Motor neuron (in vitro differentiated cells): ENCODE measurements at places on chromosomes 5 and 9. TPM values are rescaled to one million over a fixed set of nuclear protein-coding genes. Genes with fewer than 3 reads are reported as not detected.

DNA sequence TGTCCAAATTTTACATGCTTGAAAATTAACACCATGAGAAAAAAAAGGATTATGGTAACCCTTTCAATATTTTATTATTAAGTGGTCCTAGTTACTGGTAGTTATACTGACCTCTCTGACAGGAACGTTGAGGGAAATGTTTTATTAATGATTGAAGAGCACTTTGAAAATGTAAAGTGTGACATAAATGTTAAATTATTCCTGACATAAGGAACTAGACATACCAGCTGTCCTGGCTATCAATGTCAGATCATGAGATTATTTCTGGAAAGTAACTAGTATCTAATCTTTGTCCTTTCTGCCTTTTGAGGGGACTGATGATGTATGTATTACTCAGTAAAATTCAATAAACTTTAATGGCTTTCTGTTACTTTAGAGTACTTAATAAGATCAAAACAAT lies 1538.5 kb upstream of the CDH6 start:
- ATAC-seq: peak; percentile 29

- ATAC-seq: no peak
These were observed 9.0 kb upstream of the WNK2 start for GRCh38 chr9:93174976-93175375.

Gene ADAMTS16
- total RNA-seq: 0.65 and 0.75 TPM in 2 replicates

Gene PCDHB6
- total RNA-seq: 2.7 and 3.2 TPM in 2 replicates

GRCh38 chr9:133855802-133856521 lies 117.8 kb upstream of the SARDH start:
- no peak for ATAC-seq

GRCh38 chr5:136021016-136021405 lies 7.8 kb upstream of the TGFBI start:
- ATAC-seq: no peak

- no peak for ATAC-seq
These were observed 316.2 kb upstream of the HAPLN1 start for GRCh38 chr5:84036842-84037241.

Gene CEL
- total RNA-seq: 0.31 and 0.46 TPM in 2 replicates

Gene MZB1
- 0.45 and 2.2 TPM in 2 replicates for total RNA-seq

GRCh38 chr5:43281840-43282658 lies 31.2 kb downstream of the HMGCS1 start:
- ATAC-seq: peak; percentile 27

- ATAC-seq: no peak
These were observed 10.2 kb downstream of the CORO2A start for GRCh38 chr9:98182069-98182820.

Gene ARL14EPL
- 0.25 TPM in 1 of 2 replicates, not detected in the other for total RNA-seq

DNA sequence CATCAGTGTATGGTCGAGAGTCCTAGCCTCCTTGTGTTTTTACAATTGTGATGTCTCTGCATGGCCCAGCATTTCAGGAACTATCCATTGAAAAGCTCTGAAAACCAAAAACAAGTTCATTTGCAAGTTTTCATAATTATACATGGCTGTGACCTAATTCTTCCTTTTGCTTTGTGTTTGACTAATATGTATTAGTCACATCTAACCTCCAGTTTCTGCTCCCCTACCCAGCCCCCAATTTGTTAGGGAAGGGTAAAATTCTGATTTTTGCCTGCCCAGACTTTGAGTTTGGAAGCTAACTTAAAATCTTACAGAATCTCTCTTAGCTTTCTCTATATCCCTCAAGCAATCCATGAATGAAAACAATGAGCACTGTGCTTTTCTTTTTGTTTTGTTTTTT lies 128.2 kb upstream of the SEMA6A start:
- ATAC-seq: no peak

DNA sequence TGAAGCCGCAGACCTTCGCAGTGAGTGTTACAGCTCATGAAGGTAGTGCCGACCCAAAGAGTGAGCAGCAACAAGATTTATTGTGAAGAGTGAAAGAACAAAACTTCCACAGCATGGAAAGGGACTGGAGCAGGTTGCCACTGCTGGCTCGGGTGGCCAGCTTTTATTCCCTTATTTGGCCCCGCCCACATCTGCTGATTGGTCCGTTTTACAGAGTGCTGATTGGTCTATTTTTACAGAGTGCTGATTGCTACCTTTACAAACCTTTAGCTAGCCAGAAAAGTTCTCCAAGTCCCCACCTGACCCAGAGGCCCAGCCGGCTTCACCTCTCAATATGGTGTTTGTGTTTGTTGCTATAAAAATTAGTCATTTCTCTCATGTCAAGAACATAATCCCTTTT lies 49.7 kb downstream of the RECK start:
- ATAC-seq: no peak

- ATAC-seq: no peak
These were observed 88.4 kb upstream of the ADRA1B start for GRCh38 chr5:159827861-159828260.

GRCh38 chr5:141825791-141826560 lies 52.2 kb downstream of the PCDH1 start:
- peak; percentile 38 for ATAC-seq

DNA sequence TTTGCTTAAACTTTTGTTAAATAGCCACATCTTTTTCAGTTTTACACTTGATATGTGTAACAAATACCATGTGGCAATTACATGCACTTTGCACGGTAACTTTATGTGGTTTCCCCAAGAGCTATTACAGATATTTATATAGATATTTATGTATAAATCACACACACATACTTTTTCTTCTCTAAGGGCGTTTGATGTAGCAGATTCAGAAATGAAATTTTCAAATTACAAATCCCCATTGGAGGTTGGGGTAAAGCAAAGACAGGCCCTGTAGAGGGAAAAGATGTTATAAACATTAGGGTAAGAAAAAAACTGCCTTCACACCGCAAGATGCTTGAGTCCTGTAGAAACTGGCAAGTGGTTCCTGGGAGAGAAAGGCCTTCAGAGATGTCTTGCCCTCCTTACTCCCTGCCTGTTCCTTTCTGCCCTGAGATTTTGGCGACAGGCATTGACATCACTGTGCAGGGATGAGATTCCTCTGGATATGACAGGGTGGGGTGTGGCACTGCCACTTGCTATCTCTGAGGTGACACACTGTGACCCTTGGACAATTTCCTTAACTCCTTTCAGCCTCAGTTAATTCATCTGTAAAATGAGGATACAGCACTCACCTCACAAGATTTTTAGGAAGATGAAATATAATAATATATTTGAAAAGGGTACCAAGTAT lies 177.9 kb upstream of the TUT7 start:
- ATAC-seq: no peak

Gene LCN9
- total RNA-seq: not detected in 2 replicates

Gene ZBTB5
- total RNA-seq: 25.3 and 26.3 TPM in 2 replicates

GRCh38 chr9:33817327-33818166 lies 587 bp downstream of the UBE2R2 start:
- ATAC-seq: peak; percentile 51

Gene KCNIP1
- 14.6 and 17.0 TPM in 2 replicates for total RNA-seq

GRCh38 chr9:111076519-111076918 lies 38.2 kb upstream of the LPAR1 start:
- ATAC-seq: no peak

DNA sequence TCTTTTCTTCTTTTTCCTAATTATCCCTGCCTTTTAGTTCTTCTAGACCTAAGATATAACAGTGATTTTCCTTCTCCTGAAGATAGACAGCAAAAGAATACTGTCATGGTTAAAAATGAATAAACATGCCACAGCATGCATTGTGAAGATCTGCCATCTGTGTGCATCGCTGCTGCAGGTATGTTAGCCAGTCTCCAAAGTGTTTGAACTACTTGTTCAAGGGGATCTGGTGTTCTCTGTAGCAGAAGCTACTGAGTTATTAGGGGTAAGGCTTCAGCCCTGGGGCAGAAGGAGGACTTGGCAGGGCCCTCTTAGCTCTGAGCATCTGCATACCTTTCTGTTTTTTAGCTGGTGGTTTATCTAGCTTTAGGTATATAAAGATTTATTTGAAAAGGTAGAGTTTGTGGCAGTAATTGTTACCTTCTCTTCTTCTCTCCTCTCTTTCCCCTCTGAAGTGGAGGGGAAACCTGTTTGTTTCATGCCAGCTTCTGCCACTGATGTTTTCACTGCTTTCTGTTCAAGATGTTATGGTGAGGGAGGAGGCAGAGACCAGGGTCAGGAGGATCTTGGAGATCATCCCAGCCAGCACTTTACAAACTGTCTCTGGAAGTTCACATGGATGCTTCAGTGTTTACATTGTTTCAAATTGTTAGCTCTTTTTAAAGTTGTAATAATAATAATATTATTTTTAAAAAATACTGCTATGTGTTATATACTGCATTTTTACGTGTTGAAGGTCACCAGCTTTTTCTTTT lies 25.2 kb downstream of the GALNT10 start:
- no peak for ATAC-seq

Gene MEF2C
- total RNA-seq: 6.4 and 7.1 TPM in 2 replicates

Gene ZNF618
- 28.9 and 31.5 TPM in 2 replicates for total RNA-seq

Gene INSL4
- 0.41 and 0.42 TPM in 2 replicates for total RNA-seq

DNA sequence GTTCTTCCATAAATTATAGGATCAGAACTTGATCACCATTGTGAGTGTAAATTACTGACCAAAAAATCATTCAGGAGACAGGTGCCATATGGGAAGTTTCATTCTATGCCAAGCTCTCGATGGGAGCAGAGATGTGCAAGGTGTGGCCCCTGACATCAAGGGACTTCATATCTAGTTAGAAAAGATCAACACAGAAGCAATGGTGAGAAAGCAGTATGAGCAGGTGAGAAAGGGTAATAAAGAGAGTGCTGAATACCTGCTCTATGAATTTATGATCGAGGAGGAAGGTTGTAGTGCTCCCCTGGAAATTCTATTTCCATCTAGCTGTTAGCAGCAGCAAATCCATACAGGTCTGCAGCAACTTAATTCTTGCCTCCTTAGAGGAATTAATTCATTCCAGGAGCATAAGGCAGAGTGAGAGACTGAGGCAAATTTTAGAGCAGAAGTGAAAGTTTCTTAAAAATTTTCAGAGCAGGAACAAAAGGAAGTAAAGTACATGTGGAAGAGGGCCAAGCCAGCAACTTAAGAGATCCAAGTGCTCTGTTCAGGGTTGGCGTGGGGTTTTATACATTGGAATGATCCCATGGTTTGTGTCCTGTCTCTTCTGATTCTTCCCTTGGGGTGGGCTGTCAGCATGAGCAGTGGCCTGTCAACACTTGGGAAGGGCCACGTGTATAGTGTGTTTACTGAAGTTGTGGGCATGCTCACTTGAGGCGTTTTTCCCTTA lies 181.8 kb downstream of the SAXO1 start:
- no peak for ATAC-seq

DNA sequence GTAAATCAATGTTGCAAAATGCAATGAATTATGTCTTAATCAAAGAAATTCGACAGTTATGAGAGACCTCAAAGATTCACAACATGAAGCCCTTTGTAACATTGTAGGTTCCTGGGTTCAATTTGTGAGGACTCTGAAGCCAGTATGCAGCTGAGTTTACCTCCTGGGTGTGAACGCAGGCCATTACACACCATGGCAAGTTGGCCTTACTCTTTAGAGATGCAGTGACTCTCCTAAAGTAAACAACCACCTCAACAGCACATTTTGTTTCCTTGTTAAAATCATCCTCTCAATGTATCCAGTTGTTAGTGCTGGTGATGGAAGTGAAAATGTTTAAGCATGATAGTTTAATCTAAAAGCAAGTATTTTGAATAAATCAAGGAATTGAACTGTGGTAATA lies 73.8 kb downstream of the JAKMIP2 start:
- no peak for ATAC-seq

DNA sequence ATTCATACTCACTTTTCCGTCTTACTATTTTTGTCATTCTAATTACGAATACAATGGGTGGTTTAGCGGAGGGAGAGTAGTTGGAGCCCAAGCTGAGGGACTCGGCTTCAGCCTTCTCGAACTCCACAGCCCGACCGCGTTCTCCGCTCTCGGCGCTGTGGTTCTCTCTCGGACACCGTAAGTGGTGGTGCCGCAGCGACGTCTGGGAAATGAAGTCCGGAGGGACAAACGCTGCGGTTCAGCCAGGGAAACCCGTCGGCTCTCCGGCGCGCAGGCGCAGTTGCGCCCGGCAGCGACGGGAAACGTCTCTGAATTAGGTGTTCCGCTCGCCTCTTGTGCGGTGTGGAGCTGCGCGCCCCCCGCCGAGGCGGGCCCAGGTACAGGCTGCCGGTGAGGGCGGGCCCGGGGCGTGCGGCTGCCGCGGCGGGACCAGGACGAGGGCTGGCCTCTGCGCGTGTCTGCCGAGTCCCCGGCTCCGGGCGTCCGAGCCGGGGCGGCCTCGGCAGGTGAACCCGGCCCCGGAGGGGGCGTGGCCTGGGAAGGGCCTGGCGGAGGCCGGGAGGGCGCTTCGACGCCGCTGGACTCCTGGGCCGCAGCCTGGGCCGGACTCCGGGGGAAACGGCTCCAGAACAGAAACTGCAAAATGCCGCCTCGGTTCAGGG lies at the start of gene ZNF879:
Gene ZNF879 (plus strand): TSS at position 277 of the 662 bp plus-strand sequence. CDS start 1,201 bp downstream, outside the sequence.
- ATAC-seq: peak; percentile 98

Gene PCDHGC5
- total RNA-seq: 3.8 and 4.1 TPM in 2 replicates

GRCh38 chr5:146947181-146947941 lies 68.8 kb upstream of the PPP2R2B start:
- ATAC-seq: peak; percentile 25

- no peak for ATAC-seq
These were observed 142.7 kb upstream of the SMIM23 start for GRCh38 chr5:171642894-171643293.

GRCh38 chr5:122431298-122431697 lies 119.3 kb downstream of the SNCAIP start:
- no peak for ATAC-seq

Gene SPARC
- 436 and 532 TPM in 2 replicates for total RNA-seq

DNA sequence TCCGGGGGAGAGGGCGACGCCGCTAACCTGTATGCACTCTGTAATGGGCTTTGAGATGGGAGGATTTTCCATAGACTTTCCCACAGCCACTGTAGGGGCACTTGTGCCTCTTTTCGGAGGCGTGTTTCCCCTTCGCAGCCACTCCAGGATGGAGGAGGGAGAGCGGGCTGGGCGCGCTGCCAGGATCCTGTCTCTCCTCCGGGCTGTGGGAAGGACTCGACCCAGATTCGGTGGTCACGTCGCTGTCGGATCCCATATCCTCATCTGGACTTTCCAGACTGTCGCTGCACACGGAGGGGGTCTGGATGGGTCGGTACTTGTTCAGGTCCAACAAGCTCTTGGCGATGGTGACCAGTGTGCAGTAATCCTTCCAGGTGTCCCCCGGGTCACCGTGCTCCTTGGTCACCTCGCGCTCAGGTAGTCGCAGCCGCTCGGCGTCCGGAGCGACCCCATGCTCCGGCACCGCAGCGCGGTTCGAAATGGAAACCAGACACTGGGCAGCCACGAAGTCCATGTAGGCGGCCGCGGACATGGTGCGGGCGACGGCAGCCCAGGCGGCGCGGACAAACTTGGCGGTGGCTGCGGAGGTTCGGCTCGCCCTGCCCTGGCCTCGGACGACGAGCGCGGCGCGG lies 1.5 kb downstream of the KLF9 start:
- peak; percentile 2 for ATAC-seq

Gene TCERG1
- 50.0 and 64.6 TPM in 2 replicates for total RNA-seq

Gene PCDHGA2
- 1.2 and 1.3 TPM in 2 replicates for total RNA-seq

- no peak for ATAC-seq
These were observed 38.3 kb upstream of the FBXW11 start for GRCh38 chr5:172044631-172045314.
